ENCODE measurements at places on chromosomes 13 and 19.

DNA sequence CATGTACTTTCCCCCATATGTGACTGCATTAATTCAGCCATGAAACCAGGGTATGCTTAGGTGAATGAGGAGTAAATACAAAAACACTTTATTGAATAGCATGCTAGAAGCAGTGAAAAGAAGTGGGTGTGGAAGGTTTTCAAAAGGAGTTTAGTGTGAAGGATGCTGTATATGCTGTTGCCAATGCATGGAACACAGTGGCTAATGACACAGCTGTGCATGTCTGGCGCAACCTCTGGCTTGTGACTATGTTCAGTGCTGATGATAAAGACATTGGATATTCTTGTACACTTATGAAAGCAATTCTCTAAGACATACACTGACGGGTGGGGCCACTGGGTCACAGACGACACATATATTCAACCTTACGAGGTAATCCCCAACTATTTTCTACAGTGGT, 55.2 kb downstream of the SOX21 start:
- no peak for DNase-seq

DNA sequence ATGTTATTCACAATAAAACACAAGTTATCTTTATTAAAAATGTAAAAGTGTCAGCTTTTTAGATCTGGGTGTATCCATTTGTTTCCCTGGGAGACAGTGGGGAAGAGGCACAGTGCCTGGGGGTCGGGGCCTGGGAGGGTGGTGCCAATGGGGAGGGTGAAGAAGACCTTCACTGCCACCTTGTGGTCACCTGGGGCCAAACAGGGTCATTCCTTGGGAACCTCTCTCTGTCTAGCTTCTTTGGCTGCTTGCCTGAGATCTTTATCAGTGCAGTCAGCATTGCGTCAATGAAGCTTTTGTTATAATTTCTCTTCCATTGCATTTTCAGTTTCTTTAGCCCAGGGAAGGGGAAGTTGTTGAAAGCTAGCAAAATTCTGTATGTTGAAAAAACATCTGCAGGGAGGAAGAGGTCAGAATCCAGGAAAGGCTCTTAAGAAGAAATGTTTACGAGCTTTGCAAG, 39.1 kb downstream of the PCDH8 start:
- peak; percentile 49 for DNase-seq

GRCh38 chr13:30932481-30933353, at the start of gene TEX26:
TSS of gene TEX26 (plus strand) at chr13:30932656. CDS start at chr13:30932716, 60 bp downstream.
- no peak for DNase-seq

DNA sequence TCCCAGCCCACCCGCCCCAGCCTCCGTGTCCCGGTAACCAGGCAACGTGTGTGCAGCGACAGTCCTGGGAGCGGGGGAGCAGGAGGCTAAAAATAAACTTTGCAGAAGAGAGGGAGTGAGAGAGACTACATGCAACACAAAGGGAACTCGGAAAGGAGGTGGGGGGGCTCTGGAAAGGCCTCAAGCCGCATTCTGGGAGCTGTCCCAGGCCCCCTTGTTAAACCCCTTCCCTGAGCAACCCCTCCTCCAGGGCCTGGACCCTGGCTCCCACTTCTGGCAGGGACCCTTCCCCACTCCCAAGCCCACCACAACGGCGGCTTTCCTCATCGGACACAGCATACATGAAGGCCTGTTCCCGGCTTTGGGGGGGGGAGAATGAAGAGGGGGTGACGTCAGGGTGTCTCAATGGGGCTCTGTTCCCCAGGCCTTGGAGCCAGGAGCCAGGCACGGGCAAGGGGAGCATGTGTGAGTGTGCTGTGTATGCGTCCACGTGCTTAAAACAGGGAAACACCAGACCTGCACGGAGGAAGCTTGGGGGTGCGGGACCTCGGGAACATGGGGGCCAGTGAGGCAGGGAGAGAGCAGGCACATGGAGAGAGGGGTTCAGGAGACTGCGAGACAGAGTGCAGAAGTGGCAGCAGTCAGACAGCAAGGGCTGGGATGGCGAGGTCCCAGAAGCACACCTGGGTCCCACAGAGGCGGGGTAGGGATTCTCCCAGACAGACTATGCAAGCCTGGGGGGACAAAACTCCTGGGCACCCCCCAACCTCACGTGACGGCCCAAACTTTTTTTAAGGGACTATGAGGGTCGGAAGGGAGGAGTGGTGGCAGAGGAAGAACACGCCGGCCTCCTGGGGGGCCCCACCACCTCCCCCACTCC, 2.3 kb downstream of the ERF start:
- no peak for DNase-seq

- DNase-seq = no peak
Observed at GRCh38 chr19:41528106-41528505, 47.9 kb upstream of the CEACAM21 start.

GRCh38 chr13:98524793-98525192, 52.1 kb downstream of the STK24 start:
- DNase-seq = no peak

GRCh38 chr19:4910594-4911281, 1.4 kb downstream of the UHRF1 start:
- DNase-seq = peak; percentile 74
